ENCODE measurements at places on chromosomes 6 and 20. TPM values are rescaled to one million over a fixed set of nuclear protein-coding genes. Genes with fewer than 3 reads are reported as not detected.
A peak's percentile ranks its signal among the peaks of the same experiment; 100 is the strongest.

SYCP2L gene
- total RNA-seq: not detected

GRCh38 chr6:6716998-6717763, 128.7 kb downstream of the LY86 start:
- no peak for DNase-seq

DNA sequence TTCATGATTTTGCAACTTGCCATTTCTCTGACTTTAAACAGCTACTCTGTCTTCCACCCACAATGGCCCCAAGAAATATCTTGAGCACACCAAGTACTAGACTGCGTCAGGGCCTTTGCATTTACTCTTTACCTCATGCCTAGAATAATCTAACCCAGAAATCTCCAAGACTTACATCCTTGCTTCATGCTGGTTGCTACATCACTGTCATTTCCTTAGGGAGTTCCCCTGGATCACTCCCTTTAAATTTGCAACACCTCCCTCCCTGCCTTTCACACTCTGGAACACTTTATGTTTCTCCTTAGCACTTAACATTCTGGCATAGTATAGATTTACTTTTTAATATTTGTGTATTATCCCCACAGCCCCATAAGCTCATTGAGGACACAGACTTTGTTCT, 4.9 kb upstream of the ELOVL5 start:
- no peak for DNase-seq

- no peak for DNase-seq
Observed at GRCh38 chr20:54162378-54163009, 11.3 kb downstream of the CYP24A1 start.

- no peak for DNase-seq
Observed at GRCh38 chr20:17850684-17851026, 117.9 kb downstream of the SNX5 start.

SMIM26 gene
- 95.8 TPM for total RNA-seq

PXMP4 gene
- total RNA-seq: 2.7 TPM

RPS18 gene
- 1,533 TPM for total RNA-seq

SLC32A1 gene
- total RNA-seq: not detected

- DNase-seq: peak; percentile 73
Observed at GRCh38 chr6:4606821-4607704, 169.1 kb upstream of the CDYL start.

- no peak for DNase-seq
Observed at GRCh38 chr6:1667805-1668175, 58.1 kb downstream of the FOXC1 start.

- DNase-seq: no peak
Observed at GRCh38 chr6:78948785-78949184, 81.4 kb downstream of the IRAK1BP1 start.

WFDC10B gene
- not detected for total RNA-seq

BPIFB2 gene
- not detected for total RNA-seq

DNA sequence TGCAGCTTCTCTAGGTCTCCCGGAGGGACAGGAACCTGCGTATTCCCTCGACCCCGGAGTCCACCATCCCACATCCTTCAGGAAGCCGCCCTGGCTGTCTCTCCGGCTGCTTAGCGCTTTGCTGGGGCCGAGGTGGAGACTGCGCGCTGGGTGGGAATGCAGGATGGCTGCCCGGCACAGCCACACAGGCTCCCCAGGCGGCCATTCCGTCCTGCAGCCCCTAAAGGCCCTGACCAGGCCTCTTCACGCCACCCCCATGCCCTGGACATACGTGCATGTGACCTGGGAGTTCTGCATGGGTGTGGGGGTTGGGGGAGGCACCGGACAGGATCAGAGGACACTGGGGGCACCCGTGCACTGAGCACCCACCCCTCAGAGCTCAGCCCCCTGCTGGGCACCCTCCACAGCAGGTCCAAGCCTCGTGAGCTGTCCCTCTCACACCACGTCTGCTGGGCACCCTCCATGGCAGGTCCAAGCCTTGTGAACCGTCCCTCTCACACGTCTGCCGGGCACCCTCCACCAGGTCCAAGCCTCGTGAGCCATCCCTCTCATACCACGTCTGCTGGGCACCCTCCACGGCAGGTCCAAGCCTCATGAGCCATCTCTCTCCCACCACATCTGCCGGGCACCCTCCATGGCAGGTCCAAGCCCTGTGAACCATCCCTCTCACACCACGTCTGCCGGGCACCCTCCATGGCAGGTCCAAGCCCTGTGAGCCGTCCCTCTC, 40.4 kb upstream of the CHRNA4 start:
- no peak for DNase-seq

DDX43 gene
- 0.99 TPM for total RNA-seq

GRCh38 chr6:18748314-18748713, 361.2 kb downstream of the RNF144B start:
- no peak for DNase-seq

DNA sequence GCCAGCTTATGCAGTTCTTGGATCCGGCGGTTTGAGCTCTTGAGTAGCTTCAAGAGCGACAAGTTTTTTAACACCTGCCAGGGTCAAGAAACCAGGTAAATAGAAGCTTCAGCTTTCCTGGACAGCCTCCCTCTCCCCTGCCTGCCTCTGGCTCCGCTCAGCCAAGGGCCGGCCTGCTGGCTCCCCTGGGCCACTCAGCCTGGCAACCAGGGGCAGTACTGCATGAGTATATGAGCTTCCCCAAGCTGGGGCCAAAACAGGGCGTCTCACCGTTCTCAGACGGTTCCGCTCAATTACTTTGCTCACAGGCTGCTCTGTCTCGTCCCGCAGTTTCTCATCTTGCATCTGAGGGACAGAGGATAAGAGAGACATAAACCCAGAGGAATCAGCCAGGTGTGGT, 856 bp downstream of the TP53TG5 start:
- DNase-seq: no peak

DNA sequence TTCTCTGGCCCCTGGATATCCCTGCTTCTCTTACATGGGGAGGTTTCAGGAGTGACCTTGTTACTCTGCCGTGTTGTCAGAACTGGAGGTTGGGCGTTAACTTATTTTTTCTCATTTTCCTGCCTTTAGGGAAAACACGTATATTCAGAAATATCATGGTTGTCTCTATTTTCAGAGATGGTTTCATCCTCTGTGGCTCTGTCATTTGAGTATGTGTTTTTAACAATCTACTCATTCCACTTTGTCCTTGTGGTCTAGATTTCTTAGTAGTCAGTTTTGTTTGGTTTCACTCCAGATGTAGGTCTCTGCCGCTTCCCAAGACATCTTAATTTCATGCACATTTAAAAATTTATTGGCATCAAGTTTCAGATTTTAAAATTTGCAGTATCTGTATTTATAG, 45.9 kb downstream of the KCNS1 start:
- DNase-seq: no peak

GRCh38 chr6:141488488-141488887, 644.2 kb upstream of the GJE1 start:
- DNase-seq: peak; percentile 17

- DNase-seq: no peak
Observed at GRCh38 chr6:122484760-122485159, 13.2 kb upstream of the SERINC1 start.

DNA sequence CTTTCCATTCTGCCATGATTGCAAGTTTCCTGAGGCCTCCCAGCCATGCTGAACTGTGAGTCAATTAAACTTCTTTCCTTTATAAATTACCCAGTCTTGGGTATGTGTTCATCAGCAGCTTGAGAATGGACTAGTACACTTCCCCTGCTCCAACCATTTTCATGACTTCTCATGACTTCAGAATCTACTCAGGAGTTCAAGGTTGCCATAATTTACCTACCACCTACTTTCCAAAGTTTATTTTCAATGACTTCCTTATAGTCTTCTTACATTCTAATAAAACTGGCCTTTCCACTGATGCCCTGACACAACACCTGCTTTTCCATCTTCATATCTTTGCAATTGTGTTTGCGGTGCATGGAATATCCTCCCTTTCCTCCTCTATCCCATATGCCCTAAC, 31.2 kb upstream of the PKIB start:
- DNase-seq: no peak

DNA sequence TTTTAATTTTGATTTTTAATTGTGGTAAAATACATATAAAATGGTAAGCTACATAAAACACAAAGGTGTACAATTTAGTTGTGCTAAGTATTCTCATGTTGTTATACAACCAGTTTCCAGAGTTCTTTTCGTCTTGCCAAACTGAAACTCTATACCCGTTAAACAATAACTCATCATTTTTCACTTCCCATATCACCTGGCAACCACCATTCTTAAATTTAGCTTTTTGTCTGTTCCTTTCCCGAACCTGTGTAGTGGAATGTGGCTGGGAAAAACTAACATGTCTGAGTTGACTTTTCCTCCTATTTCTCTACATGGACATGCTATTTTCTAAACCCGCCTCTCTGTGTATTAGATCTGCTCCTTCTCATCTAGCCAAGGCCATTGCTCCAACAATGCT, 27.6 kb downstream of the RPRD1B start:
- DNase-seq: no peak

DNA sequence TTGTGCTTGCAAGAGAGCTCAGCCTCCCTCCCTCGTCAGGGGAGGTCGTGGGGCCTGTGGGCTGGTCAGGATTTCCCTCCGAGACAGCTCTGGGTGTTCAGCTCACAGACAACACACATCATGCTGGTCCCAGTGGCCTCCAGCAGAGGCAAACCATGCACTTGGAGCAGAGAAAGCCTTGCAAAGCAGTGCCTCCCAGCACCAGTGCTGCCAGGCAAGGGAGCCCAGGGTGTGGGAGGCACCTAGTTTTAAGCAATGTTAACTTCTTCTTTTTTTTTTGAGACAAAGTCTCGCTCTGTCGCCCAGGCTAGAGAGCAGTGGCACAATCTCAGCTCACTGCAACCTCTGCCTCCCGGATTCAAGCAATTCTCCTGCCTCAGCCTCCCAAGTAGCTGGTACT, 34.0 kb upstream of the INSM1 start:
- no peak for DNase-seq

TAGAP gene
- not detected for total RNA-seq

- DNase-seq: no peak
Observed at GRCh38 chr6:162200041-162200440, 527.5 kb downstream of the PRKN start.

SPINT4 gene
- total RNA-seq: not detected

DNA sequence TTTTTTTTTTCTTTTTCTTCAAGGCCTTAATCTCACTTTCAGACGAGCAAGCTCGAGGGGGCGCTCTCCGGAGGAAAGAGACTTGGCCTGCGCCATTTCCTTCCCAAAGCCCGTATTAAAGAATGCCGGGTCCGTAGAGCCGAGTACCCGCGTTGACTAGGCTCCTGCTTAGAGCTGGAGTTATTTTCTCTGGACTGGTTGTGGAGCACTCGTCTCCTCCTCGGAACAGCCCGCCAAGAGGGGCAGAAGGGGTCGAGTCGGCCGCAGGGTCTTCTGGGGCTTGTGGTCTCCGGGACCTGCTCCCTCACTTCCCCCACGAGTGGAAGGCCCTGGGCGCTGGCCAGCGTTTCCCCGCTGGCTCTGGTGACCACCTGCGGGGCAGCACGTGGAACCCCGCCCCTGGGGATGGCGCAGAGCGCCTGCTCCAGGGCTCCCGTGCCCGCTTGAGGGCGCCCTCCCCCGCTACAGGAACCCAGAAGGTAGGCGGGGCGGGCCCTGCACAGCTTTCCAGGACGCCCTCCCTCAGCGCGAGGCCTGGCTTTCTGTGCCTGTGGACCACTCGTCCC, 2.7 kb upstream of the MEI4 start:
- no peak for DNase-seq

PRND gene
- total RNA-seq: not detected

NKAPL gene
- total RNA-seq: 1.9 TPM

CD24 gene
- total RNA-seq: 4.5 TPM

- DNase-seq: no peak
Observed at GRCh38 chr20:25044660-25045342, 13.1 kb downstream of the ACSS1 start.

GRCh38 chr6:706146-706545, 13.2 kb upstream of the EXOC2 start:
- DNase-seq: no peak

GRCh38 chr6:7770111-7770510, 44.2 kb downstream of the BMP6 start:
- DNase-seq: peak; percentile 35

MCCD1 gene
- not detected for total RNA-seq

NKAIN2 gene
- total RNA-seq: not detected

- no peak for DNase-seq
Observed at GRCh38 chr20:59864726-59865125, 68.7 kb downstream of the SYCP2 start.

RAD21L1 gene
- not detected for total RNA-seq

GRCh38 chr6:138618168-138618567, 118.9 kb upstream of the NHSL1 start:
- DNase-seq: no peak

ZBP1 gene
- total RNA-seq: not detected

TCP11 gene
- total RNA-seq: not detected

XKR7 gene
- total RNA-seq: not detected

All from fibroblast of the aortic adventitia (primary cell).